Right renal pelvis (tissue), 4 donors: ENCODE measurements at places on chromosomes 12 and 14. TPM values are rescaled to one million over a fixed set of nuclear protein-coding genes. Genes with fewer than 3 reads are reported as not detected.

DNA sequence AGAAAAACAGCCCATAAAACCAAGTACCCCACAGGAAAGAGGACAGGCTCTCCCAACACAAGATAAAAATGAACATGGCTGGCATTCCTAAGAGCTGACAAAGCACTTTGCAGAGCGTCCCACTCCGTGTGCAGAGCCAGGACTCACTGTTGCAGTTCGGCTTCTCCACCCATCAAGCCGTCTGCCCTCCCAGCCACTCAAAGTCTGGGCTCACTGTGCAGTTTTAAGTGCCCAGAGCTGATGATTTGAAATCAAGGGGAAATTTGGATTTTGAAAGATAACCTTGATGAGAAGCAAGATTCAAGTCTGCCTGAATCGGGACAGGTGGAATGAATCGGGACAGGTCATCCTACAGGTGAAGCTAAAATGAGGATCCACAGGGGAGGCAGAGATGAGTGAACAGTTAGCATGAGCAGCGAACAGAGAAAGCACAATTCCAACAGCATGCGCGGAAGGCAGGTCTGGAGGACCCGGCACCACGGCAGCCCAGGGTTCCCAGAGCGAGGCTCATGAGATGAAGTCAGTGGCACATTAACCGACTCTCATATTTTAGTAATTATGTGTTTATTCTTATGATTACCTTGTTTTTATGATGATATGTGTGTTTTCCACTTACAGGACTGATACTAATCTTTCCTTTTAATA is 39.8 kb upstream of the GPR68 start:
- no peak for DNase-seq

DNA sequence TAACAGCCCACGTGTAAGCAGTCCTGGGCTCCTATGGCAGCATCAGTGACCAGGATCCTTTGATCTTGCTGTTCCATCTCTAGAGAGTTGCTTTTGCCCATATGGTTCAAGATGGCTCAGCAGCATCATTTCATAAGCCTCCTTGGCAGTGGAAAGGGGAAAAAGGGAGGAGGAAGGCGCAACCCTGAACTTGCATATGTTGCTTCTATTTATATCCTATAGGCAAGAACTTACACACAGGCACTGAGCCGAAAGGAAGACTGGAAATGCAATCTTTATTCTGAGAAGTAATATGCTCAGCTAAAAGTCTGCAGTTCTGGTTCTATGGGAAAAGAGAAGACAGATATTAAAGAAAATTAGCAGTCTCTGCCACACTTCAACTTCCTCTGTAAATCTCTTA is 167.7 kb upstream of the PLXNC1 start:
- no peak for DNase-seq

- no peak for DNase-seq
Measured at GRCh38 chr14:68856572-68856971, 63.7 kb upstream of the ZFP36L1 start.

The BTG1 gene
- polyA plus RNA-seq: 126 TPM
